Nephron progenitor cell (in vitro differentiated cells): ENCODE measurements at places on chromosomes 3 and 15.

DNA sequence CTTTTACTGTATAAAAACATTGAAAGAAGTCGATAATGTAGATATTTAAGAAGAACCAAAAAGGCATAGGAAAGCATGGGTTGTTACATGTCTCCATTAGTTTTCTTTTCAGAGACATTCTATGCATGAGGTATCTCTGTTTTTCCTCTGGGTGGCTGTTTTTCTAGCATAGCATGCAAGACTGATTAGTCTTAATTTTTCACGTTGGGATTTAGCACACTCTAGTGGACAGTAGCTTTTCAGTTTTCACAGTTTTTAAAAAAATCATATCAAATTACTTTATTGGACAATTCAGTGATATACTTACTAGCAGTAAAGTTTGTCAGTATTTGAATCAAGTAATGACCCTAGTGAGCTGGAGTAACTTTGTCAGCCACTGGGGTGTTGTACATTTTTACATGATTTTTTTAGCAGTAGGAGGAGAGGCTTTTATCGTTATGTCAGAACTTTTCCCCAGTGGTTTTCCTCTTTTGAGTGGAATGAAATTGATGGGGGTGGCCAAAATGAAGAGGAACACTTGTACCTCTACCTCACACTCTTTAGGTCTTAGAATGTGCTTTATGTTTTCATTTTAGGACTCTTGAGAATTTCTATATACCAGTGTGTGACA lies 57.2 kb downstream of the SEC22A start:
- no peak for DNase-seq

GRCh38 chr3:164332831-164333802 lies 745.2 kb downstream of the SI start:
- no peak for DNase-seq

DNA sequence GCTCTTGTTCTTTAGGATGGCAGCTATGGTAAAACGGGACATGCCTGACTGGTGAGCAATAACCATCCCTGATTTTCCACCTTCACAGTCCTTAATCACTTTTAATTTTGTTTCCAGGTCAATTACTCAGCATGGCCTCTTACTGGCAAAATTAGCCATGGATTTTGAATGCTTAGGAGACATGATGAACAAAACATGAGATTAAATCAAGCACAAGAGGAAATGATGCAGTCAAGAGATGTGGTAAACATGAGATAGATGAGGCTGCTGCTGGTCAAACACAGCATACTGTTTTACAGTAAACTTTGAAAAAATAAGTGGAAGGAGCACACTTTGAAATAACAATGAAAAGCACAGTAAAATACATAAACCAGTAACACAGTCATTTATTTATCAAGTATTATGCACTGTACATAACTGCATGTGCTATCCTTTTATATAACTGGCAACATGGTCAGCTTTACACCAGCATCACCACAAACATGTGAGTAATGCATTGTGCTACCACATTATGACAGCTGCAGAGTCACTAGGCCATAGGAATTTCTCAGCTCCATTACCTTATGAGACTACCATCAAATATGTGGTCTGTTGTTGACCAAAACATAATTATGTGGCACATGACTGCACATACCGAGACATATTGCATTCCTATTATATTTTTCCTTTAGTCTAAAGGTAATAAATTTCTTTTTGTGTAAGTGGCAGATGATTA lies 30.1 kb upstream of the ZNF502 start:
- DNase-seq, result no peak

DNA sequence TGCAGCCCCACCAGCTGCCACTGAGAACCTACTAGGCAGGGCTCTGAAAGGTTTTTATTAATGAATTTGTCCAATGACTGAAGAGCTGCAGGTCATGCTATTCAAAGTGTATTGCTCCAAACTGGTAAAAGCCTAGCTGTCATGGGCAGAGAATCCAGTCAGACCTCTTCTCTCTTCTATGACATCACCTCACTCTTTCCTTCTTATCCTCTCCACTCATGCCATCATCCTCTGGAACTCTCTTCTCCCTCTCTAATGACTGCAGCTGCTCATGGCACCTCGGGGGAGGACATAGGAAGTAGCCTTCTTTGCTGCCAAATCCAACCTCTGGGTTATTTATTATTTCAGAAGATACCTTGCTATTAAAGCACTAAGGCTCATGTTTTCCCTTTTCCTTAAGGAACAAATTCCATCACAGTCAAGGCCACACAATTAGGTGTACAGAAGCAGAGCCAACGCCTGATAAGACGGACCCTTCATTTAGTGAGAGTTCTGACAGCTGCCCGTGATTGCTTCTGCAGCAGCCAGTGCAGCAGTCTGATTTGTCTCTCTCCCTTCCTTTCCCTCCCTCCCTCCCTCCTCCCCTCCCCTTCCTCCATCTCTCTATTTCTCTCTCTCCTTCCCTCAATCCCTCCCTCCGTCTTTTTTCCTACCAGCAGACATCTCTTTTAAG lies 87.0 kb upstream of the ONECUT1 start:
- no peak for DNase-seq

DNA sequence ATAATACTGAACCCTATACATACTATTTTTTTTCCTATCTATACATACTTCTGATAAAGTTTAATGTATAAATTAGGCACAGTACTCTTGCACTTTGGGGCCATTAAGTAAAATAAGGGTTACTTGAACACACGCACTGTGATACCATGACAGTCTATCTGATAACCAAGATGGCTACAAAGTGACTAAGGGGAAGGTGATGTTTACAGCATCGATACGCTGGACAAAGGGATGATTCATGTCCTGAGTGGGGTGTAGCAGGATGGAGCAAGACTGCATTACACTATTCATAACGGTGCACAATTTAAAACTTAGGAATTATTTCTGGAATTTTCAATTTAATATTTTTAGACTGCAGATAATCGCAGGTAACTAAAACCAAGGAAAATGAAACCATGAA lies 30.0 kb upstream of the SLC2A2 start:
- DNase-seq, result no peak

DNA sequence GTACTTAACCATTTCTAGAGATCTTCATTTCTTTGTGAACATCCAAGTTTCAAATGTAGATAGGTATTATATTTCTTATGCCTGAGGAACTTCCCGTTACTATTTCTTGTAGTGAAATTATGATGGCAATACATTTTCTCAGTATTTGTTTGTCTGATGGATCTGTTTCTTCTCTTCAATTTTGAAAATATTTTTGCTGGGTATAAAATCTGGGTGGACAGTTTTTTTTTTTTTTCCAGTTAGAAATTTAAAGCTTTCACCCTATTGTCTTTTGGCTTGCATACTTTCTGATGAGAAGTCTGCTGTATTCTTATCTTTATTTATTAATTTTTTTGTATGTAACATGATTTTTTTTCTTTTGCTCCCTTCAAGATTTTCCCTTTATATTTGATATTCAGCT lies 175.8 kb downstream of the SV2B start:
- DNase-seq, result no peak

DNA sequence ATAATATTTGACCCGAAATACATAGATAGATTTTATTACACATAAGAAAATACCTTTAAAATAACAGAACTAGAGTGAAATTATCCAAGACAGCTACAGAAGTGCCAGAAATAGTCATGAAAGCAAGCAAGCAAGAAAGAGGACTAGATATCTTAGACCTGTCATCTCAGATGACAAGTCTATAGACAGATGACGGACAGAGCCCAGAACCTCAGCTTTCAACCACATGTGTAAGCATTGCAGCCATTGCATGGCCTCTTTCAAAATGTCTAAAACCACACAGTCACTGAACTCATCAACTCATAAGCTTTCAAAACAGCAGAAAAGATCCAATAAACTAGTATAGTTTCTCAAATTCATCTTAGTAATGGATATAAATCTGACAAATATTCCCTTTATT lies 59.8 kb upstream of the FHIT start:
- DNase-seq, result no peak

GRCh38 chr15:76964157-76964556 lies 30.8 kb upstream of the PSTPIP1 start:
- DNase-seq, result no peak

- DNase-seq, result no peak
Measured at GRCh38 chr15:22258398-22259150, 178.2 kb downstream of the OR4M2 start.

- DNase-seq, result no peak
Measured at GRCh38 chr15:89775815-89776214, 317 bp upstream of the MESP2 start.

GRCh38 chr3:46667061-46667621 lies 26.3 kb downstream of the ALS2CL start:
- DNase-seq, result no peak

DNA sequence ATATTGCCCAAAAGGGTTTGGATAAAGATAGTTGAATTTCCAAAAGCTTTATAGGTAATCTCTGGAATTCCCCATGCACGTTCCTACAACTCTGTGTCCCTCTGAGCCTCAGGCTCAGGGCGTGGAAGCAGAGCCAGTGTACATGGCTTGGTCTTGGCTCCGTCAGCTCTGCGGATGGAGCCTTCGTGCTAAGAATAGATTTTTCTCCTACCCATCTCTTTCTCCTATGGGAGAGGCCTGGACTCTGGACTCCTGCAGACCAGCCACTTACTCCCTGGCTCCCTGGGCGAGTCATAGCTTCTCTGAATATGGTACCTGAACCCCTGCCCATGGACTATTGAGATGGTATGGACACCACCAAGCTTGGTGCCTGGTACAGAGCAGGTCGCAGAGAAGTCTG lies 99.9 kb downstream of the EEFSEC start:
- no peak for DNase-seq

DNA sequence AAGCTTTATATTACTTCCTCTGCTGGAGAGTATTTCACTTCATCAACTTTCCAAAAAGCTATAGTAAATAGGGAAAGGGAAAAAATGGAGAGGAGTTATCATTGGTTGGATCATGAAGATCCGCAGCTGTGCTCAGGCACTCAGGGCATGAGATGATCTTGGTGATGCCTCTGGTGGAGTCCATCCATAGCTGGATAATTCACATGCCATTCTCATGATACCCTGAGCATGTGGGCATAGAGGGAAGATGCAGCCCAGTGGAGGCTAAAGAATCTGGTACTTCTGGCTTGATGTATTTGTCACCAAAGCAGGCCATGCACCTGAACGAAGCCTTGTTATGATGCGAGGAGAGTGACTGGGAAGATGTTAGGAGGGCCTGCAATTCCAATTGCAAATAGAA lies 150.2 kb downstream of the CHST2 start:
- DNase-seq, result no peak

GRCh38 chr15:49898097-49898496 lies 220.9 kb downstream of the ATP8B4 start:
- no peak for DNase-seq

- no peak for DNase-seq
Measured at GRCh38 chr3:118980832-118981231, 53.8 kb downstream of the IGSF11 start.

GRCh38 chr3:100810671-100811070 lies 101.4 kb downstream of the TFG start:
- no peak for DNase-seq

DNA sequence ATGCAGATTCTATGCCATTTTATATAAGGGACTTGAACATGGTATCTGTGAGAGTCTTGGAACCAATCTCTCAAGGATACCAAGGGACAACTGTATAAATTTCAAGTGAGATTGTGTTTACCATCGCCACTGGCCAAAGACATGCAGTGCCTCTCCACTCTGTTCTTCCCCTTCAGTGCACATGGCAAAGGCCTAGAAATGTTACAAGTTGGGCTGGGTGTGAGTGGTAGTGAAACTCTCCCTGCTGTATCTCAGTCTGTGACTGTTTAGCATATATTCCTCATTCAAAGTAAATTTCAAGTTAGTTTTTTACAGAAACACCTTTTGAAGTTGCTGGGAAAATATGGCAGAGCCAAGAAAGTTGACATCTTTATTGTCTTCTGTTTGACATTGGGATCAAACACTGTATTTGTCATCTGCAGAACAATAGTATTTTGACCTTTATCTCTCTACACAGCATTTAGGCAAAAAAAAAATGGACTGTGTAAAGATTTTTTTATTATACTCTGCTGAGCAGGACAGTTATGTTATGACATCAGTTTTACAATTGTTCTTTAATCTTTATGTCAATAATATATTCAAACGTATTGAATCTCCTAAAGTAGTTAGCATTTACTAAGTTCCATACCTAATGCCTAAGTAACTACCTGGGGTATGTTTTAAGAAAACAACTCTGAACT lies 101.4 kb downstream of the CCNL1 start:
- no peak for DNase-seq

GRCh38 chr3:73427048-73427706 lies 197.6 kb downstream of the PDZRN3 start:
- DNase-seq, result no peak

DNA sequence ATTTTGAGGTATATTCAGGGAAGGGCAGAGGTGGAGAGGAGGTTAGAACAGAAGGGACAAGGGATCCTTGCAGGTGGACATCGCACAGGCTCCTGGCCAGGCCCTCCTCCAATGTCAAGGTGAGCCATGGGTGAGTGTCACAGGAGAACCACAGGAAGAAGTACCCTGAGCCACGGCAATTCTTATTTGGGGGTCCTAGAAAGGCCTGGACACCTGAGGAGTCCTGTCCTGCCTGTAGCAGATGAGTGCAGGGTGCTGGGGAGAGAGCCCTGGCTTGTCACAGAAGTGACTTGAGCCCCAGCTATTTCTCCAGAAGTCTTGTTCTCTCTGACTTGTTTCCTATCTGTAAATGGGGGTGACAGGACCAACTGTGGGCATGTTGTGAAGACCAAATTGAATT lies 4.3 kb downstream of the SLC6A20 start:
- no peak for DNase-seq

DNA sequence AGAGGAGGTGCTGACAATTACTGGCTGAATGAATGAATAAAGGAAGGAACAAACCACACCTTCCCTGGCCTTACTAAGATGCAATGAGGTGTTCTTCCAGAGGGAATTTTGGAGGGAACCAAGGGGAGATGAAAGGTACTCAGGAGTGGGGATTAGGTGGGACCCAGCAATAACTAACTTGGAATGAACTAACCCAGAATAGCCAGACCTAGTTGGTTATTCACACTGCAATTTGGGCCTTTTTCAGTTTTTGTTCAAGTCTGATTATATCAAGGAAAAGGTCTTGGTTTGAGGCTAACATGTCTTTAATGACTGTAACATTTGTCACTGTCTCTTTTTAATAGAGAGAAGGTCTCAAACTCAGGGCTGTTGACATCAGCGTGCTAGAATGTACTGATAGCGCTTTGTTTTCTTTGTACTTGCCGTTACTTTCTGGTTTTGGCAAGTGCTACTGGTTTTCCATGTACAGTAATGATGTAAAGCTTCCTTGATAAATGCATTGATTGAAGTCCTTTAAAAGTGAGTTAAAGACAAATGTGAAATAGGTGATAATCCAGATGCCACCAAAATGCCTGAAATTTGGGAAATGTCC lies 3.2 kb upstream of the PLXND1 start:
- DNase-seq, result no peak
